ENCODE measurements at places on chromosomes 16 and 17.

DNA sequence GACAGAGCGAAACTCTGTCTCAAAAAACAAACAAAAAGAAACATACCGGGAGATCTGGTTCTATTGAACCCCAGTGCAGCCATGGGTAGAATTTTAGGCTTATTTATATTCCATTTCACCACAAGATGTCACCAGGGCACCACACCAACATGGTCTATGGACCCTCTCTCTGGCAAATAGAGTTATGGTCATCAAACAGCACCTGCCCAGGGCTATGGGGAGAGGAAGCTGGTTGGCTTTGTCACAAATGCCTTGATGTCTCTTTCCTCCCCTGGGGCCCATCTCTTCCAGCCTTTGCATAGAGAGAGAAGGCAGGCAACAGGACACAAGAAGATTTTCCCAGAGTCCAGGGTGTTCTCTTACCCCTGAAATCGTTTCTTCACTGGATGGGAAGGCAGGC, 128.4 kb downstream of the WWOX start:
- DNase-seq = peak; percentile 49
- H3K36me3 ChIP-seq = no peaks in the 10 kb centered on the region
- no peaks in the 10 kb centered on the region for H3K4me1 ChIP-seq
- H3K4me3 ChIP-seq = no peak overlapping the region
- no peak overlapping the region for H3K27ac ChIP-seq

GRCh38 chr17:27396941-27397340, 59.3 kb upstream of the KSR1 start:
- peak; percentile 64 for DNase-seq
- no peak overlapping the region for H3K27ac ChIP-seq
- H3K36me3 ChIP-seq = no peaks in the 10 kb centered on the region
- H3K4me1 ChIP-seq = no peaks in the 10 kb centered on the region
- H3K4me3 ChIP-seq = no peak overlapping the region
- H3K27me3 ChIP-seq = no peaks in the 10 kb centered on the region

DNA sequence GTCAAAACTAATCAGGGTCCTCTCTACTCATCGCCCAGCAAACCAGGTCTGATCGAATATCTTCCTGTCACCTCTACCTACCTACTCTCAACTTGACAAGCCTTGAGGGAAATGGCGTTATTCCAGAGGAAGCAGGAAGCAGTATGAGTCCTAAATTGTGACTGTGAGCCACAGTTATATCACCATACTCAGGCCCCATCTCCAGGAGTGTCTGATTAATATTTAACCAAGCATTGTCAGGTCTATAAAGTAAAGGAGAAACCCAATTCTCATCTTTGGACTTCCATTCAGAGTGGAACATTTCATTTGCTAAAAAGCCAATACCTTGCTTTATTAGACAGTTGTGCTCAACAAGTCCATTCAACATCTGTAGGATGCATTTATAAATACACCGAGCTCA, 17.8 kb upstream of the CLEC3A start:
- H3K27ac ChIP-seq = no peak overlapping the region
- no peaks in the 10 kb centered on the region for H3K27me3 ChIP-seq
- H3K4me3 ChIP-seq = no peak overlapping the region
- no peak for DNase-seq
- H3K4me1 ChIP-seq = no peaks in the 10 kb centered on the region
- no peaks in the 10 kb centered on the region for H3K36me3 ChIP-seq

DNA sequence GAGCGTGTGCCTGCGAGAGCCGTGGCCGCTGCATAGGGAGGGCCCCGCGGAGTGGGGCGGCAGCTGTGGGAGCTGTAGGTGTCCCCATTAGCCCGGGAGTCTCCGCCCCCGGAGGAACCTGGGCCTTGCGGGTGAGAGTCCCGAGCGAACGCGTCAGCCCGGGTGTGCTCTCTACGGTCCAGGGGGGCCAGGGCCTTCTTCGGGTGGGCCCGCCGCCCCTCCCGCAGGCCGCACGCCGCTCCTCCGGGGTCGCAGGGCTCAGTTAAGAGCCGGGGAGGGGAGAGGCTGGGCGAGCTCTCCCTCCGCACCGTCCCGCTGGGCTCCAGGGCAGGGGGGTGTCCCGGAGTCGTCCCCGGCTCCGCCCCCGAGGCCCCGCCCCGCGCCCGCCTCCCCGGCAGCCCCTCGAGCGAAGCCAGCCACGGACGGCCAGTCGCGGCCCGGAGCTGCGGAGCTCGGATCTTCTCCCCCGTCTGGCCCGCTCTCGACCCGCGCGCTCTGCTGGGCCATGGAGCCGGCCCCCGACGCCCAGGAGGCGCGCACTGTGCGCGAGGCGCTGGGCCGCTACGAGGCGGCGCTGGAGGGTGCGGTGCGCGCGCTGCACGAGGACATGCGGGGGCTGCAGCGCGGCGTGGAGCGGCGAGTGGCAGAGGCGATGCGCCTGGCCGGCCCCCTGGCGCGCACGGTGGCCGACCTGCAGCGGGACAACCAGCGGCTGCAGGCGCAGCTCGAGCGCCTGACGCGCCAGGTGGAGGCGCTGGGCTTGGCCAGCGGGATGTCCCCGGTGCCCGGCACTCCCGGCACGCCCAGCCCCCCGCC, at the start of gene SMTNL2:
TSS of gene SMTNL2 (plus strand) at position 429 of the 816 bp plus-strand sequence. CDS start at position 506, 77 bp downstream.
- H3K4me1 ChIP-seq = peaks cover 47% of the 10 kb centered on the region
- H3K27ac ChIP-seq = peak within 1 kb of the TSS; percentile 91
- peaks cover 38% of the 10 kb centered on the region for H3K27me3 ChIP-seq
- DNase-seq = peak; percentile 76
- peak within 1 kb of the TSS; percentile 56 for H3K4me3 ChIP-seq
- H3K36me3 ChIP-seq = no peaks in the 10 kb centered on the region

DNA sequence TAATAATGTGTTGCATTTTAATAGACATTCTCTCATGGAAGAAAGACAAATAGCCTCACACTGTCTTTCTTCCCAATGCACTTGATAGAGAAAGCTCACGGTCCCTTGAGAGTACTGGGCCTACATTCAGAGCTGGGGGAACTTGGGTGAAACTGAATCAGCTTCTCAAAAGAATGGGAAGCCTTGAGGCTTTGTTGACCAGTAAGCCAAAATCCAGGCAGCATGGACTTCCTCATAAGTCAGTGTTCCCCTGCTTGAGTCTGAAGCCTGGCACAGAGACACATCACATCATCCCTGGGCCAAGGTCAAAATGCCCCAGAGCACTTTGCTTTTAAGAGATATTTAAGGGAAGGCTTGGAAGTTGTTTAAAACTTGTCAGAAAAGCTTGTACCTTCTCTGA, 302.2 kb upstream of the SALL1 start:
- no peaks in the 10 kb centered on the region for H3K4me1 ChIP-seq
- no peaks in the 10 kb centered on the region for H3K27me3 ChIP-seq
- DNase-seq = no peak
- no peak overlapping the region for H3K4me3 ChIP-seq

- peaks cover 14% of the 10 kb centered on the region for H3K4me1 ChIP-seq
- H3K4me3 ChIP-seq = peak within 1 kb of the TSS; percentile 66
- H3K27me3 ChIP-seq = no peaks in the 10 kb centered on the region
- H3K27ac ChIP-seq = peak within 1 kb of the TSS; percentile 51
- H3K36me3 ChIP-seq = peaks cover 9% of the 10 kb centered on the region
Observed at GRCh38 chr17:732067-732901, at the start of gene TLCD3A. Gene TLCD3A (plus strand): TSS chr17:732596. CDS start chr17:732648, 52 bp downstream.

DNA sequence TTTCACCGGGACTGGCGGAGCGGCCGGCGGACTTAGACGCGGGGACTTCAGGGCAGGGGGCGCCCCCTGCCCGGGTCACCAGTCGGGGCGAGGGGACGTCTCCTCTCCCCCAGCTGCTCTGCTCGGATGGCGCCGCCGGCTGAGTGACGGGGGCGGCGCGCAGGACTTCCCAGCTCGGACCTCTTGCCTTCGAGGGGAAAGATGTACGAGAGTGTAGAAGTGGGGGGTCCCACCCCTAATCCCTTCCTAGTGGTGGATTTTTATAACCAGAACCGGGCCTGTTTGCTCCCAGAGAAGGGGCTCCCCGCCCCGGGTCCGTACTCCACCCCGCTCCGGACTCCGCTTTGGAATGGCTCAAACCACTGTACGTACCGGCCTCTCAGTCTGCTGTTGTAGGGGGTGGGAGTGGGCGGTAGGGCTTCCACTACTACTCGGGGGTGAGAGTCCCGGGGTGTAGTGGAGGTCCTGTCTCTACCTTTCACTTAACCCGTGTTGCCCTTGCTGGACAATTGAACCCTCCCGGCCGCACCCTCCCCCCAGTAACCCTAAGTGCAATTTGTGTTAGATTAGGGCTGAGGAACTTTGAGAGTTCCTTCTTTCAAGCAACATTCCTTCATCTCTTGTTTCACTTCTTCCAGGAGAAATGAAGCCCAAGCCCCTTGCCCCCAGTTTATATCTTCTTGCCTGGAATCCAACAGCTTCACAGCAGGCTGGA, 21.9 kb downstream of the GJD3 start:
- peak; percentile 40 for DNase-seq
- H3K4me1 ChIP-seq = peaks cover 92% of the 10 kb centered on the region
- H3K27ac ChIP-seq = peak overlapping the region; percentile 97

DNA sequence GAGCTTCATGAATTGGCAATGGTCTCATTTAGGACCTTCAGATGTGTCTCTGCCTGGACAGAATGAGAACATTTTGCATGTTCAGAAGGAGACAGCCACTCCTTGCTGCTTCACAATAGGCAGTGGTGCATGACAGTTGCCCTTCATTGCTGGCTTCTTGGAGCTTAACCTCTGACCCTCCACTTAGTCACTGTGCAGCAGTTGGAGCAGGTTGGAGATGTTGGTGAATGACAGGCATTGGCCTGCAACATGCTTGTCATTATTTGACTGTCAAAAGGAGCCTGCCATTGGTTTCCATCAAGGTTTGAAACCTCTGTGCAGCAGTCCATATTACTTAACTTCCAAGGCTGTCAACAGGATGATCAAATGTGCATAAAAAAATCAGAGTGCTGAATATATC, 22.7 kb downstream of the FTO start:
- no peak overlapping the region for H3K27ac ChIP-seq
- DNase-seq = no peak
- H3K4me3 ChIP-seq = no peak overlapping the region
- H3K27me3 ChIP-seq = no peaks in the 10 kb centered on the region

DNA sequence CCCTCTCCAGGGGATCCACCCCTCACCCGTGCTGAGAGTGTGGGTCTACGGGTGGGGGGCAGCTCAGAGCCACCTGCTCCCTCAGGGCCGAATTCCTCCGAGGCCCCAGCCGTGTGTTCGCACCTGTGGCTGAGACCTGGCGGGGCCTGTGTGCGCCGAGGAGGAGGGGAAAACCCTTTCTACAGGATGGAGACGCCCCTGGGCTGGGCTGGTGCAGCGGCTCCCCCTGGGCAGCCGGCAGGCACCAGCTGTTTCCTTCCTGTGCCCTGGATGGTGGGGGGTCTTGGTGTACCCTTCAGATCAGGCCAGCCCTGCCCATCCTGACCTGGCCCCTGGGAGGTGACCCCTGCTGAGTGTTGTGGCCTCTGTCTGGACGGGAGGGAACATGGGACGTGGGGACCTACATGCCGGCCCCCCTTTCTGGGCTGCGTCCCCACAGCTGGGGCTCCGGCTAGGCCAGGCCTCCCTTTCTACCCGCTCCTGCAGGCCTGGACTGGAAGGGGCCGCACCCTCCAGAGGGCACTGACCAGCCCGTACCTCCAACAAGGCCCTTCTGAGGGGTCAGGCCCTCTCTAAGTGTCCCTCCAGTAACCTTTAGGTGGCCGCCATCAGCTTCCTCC, 28.3 kb upstream of the PABPN1L start:
- no peak overlapping the region for H3K27ac ChIP-seq
- H3K4me3 ChIP-seq = peak overlapping the region; percentile 28
- no peaks in the 10 kb centered on the region for H3K27me3 ChIP-seq

DNA sequence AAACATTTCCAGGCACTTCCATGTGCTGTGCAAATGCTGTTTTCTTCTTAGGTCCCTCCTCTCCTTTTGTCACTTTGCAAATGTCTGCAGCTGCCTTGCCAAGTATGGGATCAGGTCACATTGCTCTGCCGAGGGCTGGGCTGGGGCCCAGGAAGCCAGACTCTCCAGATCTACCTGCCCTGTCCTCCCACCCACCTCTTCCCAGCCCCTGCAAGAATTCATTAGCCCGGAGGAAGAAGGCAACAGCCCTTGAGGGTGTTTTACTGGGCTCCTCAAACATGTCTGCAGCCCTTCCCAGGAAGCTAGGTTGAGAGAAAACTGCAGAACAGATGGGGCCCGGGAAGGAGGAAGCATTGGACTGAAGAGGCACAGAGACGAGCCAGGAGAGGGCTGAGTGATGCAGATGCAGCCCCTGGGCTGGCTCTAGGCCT, 47.1 kb downstream of the WSB1 start:
- peak overlapping the region; percentile 78 for H3K27ac ChIP-seq
- no peaks in the 10 kb centered on the region for H3K27me3 ChIP-seq
- DNase-seq = peak; percentile 61
- no peaks in the 10 kb centered on the region for H3K36me3 ChIP-seq
- H3K4me3 ChIP-seq = no peak overlapping the region

Measured in muscle of leg (tissue), 16 donors.